ENCODE measurements at places on chromosomes 2 and 18. TPM values are rescaled to one million over a fixed set of nuclear protein-coding genes. Genes with fewer than 3 reads are reported as not detected.

GRCh38 chr2:201807452-201807999 is 1.2 kb downstream of the CDK15 start:
- H3K27me3 ChIP-seq, result no peaks in the 10 kb centered on the region
- DNase-seq, result no peak
- H3K27ac ChIP-seq, result no peak overlapping the region
- H3K36me3 ChIP-seq, result no peaks in the 10 kb centered on the region
- no peak overlapping the region for H3K4me3 ChIP-seq

- no peak overlapping the region for H3K27ac ChIP-seq
- no peaks in the 10 kb centered on the region for H3K27me3 ChIP-seq
- H3K4me3 ChIP-seq, result no peak overlapping the region
- peaks cover 20% of the 10 kb centered on the region for H3K36me3 ChIP-seq
- H3K4me1 ChIP-seq, result no peaks in the 10 kb centered on the region
- DNase-seq, result no peak
These were observed 9.2 kb downstream of the PRADC1 start for GRCh38 chr2:73223821-73224220.

DNA sequence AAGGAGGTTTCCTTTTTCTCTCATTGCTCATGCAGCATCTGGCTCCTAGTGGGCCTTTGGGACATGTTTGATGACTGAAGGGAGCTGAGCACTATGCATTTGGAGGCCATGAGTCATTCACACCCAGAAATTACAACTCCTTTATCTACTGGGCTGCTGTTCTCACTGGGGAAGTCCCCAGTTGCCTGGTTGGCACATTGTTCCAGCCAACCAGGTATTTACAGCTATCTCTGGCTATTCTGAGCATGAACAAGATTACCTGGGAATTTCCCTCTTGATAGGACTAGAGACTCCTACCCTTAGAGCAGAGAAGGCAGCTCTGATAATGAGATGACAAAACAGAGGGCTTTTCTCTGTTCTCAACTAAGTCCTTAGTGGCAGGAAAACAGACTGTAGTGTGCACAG is 206.5 kb downstream of the SETBP1 start:
- peak; percentile 79 for DNase-seq
- no peak overlapping the region for H3K4me3 ChIP-seq
- H3K4me1 ChIP-seq, result peaks cover 1% of the 10 kb centered on the region
- no peaks in the 10 kb centered on the region for H3K27me3 ChIP-seq

DNA sequence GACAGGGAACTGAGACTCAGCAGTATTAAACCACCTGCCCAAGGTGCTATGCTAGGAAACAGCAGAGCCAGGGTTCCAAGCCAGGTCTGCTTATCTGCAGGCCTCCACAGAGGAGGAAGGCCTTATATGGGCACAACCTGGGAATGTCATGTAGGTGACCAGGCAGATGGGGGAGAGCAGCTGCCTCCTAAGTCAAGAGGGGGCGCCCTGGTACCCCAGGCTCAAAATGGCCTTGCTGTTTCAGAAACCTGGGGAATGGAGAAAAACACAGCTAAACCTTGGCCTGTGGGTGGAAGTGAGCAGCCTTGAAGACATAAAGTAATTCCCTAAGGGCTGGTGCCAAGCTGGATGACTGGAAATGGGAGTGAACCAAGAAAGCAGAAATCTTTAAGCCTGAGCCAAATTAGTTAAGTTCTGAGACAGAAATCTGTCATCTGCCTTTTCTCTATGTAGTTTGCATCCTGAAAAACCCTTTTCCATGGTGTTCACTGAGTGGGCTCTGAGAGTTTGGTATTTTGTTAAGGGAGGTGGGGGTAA is 79.1 kb downstream of the MAPK4 start:
- no peak overlapping the region for H3K27ac ChIP-seq
- peaks cover 7% of the 10 kb centered on the region for H3K4me1 ChIP-seq
- H3K4me3 ChIP-seq, result no peak overlapping the region
- peak; percentile 77 for DNase-seq

- H3K36me3 ChIP-seq, result no peaks in the 10 kb centered on the region
- no peak overlapping the region for H3K27ac ChIP-seq
- no peaks in the 10 kb centered on the region for H3K4me1 ChIP-seq
- H3K4me3 ChIP-seq, result no peak overlapping the region
These were observed 23.3 kb downstream of the REEP1 start for GRCh38 chr2:86314125-86314524.

MSH2 gene
- 136 TPM for total RNA-seq

DNA sequence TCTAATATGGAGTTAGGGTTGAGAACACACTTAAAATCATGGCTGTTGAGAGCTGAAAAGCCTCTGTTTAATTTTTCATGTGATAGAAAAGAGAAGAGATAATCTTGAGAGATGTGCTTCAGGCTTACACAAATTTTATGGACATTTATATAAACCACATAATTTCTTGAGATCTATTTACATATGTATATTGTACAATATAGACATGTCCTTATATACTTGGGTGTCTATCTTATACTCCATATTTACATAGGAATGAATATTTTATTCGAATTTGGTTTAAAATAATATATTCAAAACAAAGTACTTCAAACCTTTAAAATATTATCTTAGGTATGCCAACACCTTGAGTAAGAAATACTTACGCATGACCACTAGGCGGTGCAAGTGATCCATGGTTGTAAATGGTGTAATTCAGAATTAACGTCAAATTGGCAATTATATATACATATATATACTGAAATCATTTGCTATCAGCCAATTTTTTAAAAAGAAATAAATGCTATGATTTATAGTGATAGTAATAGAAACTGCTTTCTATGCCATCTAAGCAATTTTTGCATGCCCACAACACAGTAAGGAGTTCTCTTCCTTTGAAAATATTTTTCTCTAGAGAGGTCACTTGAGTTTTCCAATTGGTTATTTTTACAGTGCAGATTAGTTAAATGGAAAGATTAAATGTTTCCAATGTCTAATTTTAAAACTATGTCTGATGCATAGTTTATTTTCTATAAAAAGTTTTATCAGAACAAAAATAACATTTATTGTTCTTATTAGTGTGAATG is 37.6 kb upstream of the SPAG16 start:
- H3K4me1 ChIP-seq, result no peaks in the 10 kb centered on the region
- no peak overlapping the region for H3K4me3 ChIP-seq
- H3K27me3 ChIP-seq, result no peaks in the 10 kb centered on the region
- H3K36me3 ChIP-seq, result no peaks in the 10 kb centered on the region

DNA sequence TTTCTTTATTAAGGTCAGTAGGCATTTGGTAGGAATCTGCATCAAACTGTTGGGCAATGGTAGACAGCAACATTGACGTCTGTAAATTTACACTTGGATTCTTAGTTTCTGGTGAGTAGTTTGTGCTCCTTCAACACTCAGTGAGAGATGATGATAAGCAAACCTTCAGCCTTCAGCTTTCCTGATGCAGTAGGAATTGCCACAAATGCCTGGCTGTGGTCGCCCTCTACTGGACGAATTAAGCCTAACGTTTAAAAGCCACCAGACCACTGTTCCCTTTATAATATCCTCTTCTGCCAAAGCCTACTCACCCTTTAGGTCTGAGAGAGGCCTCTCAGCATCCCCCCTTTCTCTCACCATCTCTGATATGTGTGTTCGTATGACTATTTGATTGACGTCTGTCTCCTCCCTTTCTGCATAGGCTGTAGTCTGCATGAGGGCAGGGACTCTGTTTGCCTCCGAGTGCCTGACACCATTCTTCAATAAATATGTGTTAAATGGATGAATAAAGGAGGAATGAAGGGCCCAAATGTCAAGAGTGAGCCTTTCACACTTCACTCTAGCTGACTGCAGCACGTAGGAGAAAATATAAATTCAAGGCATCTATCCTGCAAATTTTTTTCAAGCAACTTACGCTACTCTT is 47.0 kb upstream of the PLEKHM3 start:
- H3K27ac ChIP-seq, result no peak overlapping the region
- H3K27me3 ChIP-seq, result no peaks in the 10 kb centered on the region
- peaks cover 6% of the 10 kb centered on the region for H3K4me1 ChIP-seq
- no peaks in the 10 kb centered on the region for H3K36me3 ChIP-seq

LYG1 gene
- 0.55 TPM for total RNA-seq

DNA sequence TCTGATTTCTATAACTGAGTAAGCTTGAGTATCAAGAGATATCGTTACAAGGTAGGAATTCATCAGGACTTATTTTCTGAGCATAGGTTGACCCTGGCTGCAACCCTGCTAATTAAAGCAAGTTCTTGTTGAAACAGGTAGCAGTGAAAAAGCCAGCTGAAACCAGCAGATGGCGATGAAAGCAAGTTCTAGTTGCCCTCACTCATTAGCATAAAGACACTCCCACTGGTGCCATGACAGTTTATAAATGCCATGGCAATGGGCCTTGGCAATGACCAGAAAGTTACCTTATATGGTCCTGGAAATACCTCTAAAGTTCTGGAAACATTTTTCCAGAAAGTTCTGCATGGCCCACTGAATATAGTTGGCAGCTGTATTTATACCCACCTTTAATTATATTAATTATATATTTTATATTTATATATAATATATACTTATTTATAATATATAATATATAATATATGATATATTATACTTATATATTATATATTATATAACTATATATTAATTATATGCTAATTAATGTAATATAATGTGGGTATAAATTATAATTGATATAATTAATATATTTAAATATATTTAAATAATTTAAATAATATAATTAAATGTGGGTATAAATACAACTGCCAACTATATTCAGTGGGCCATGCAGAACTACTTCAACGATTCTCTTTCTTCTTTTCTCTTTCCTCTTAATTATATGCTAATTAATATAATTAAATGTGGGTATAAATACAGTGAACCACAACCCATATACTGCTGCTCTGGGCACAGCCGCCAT is 188.0 kb downstream of the CDH7 start:
- no peak overlapping the region for H3K27ac ChIP-seq
- H3K27me3 ChIP-seq, result no peaks in the 10 kb centered on the region
- no peak overlapping the region for H3K4me3 ChIP-seq
- no peaks in the 10 kb centered on the region for H3K36me3 ChIP-seq
- DNase-seq, result peak; percentile 88
- H3K4me1 ChIP-seq, result peaks cover 4% of the 10 kb centered on the region

GRCh38 chr2:170152421-170152820 is 25.5 kb upstream of the MYO3B start:
- H3K27ac ChIP-seq, result no peak overlapping the region
- no peaks in the 10 kb centered on the region for H3K27me3 ChIP-seq
- H3K4me3 ChIP-seq, result no peak overlapping the region
- DNase-seq, result no peak

LRRC30 gene
- total RNA-seq, result not detected

GRCh38 chr2:135916207-135916606 is 40.0 kb upstream of the MCM6 start:
- H3K4me3 ChIP-seq, result no peak overlapping the region
- DNase-seq, result no peak
- no peaks in the 10 kb centered on the region for H3K4me1 ChIP-seq

KCNK3 gene
- total RNA-seq, result not detected

CTDSP1 gene
- 115 TPM for total RNA-seq

GRCh38 chr2:186531257-186531775 is 45.3 kb downstream of the ZC3H15 start:
- no peaks in the 10 kb centered on the region for H3K27me3 ChIP-seq
- H3K4me1 ChIP-seq, result no peaks in the 10 kb centered on the region
- H3K4me3 ChIP-seq, result peak overlapping the region; percentile 12

DNA sequence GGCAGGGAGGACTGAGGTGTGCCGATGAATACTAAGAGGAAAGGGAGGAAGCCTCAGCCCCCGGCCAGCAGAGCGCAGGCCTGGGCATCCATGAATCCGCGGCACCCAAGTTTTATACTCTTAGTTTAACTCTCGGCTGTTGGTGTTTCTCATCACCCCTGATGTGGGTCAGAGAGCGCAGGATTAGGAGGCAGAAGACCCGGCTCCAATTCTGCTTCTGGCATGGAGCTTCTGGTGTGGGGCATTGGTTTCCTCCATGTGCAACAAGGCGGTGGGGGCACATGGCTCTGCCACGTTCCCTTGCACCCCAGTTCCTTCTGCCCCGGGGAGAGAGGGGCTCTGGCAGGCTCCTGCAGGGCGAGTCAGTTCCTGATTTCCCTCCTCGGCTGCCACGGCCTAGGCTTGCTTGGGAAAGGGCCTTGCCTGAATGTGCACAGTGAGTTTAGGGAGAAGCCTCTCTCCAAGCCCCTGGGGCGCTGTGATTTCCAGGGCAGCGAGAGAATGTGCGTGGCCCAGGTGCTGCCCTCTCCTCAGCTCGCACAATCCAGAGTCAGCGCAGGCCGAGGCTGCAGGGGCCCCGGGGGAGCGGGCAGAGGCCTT is 36.2 kb upstream of the DNMT3A start:
- H3K4me3 ChIP-seq, result no peak overlapping the region
- no peaks in the 10 kb centered on the region for H3K36me3 ChIP-seq
- no peaks in the 10 kb centered on the region for H3K27me3 ChIP-seq
- peak; percentile 45 for DNase-seq
- H3K27ac ChIP-seq, result no peak overlapping the region

Measured in endodermal cell (in vitro differentiated cells).